Stimulated activated CD4-positive, alpha-beta T cell treated with anti-CD3 and anti-CD28 coated beads, TNF-alpha, amount 100 ng/mL, for 48 hours (primary cell): ENCODE measurements at places on chromosomes 5 and 9.
A peak's percentile ranks its signal among the peaks of the same experiment; 100 is the strongest.

DNA sequence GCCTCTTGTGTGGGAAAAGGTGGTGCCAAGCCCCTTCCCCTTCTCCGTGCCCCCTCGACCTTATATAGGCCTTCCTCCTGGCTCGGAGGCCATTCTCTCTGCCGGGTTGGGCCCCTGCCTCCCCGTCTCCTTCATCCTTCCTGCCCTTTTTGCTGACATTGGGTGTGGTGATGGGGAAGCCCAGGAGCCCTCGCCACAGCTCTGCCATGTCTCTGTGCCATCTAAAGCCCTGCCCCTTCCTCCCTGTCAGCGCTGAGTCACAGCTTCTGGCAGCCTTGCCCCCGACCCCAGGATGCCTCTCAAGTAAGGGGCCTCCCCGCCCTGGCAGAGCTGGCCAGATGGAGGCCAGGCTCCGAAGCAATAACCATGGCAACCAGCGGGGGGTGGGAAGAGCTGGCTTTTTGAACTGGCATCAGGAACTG lies 30.4 kb downstream of the JADE2 start:
- peak; percentile 86 for DNase-seq

- no peak for DNase-seq
Observed at GRCh38 chr5:107263387-107264018, 407.2 kb downstream of the EFNA5 start.

GRCh38 chr5:31124026-31124425 lies 69.5 kb upstream of the CDH6 start:
- no peak for DNase-seq

DNA sequence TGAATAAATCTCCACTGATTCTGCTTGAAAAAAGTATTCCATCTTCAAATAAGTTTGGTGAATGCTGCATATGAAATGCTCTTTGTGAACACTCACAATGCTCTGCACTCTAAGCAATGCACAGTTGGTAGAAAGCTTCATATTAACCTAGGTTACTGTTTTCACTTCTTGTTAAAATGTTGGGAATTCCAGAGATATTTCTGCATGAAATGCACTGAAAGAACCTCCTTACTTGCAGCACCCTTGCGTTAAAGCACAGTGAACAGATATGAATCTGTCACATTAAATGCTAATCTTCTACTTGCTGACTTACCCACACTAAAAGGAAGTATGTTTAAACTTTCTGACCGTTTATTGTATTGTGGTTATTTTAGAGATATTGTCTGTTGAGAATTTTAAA lies 584.1 kb upstream of the NUDT12 start:
- DNase-seq, result no peak

DNA sequence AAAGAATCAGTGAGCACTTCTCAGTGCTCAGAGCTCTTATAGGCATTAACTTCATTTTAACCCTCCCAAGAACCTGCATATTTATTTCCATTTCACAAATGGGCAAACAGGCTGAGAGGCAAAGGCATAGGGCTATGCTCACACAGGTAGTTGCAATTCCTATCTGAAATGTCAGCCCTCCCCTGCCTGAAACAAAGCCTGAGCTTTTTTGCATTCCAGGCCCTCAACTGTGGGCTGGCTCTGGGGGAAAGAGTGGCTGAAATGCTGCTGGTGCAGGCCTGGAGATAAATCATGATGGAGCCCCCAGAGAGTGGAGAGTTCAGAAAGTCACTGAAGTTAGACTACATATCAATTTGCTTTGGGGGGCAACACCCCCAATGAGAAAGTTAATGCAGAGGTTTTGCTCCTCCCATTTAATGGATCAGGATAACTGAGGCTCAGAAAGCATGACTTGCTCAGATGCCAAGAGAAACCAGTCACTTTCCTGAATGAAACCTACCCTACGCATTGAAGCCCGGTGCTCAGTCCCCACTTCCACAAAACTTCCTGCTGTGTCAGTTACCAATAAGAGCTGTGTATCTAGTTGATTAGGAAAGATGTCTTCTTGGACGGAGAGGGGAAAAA lies 5.6 kb downstream of the DRD1 start:
- DNase-seq, result no peak

- DNase-seq, result no peak
Observed at GRCh38 chr9:112361601-112362000, 18.3 kb upstream of the HSDL2 start.

- no peak for DNase-seq
Observed at GRCh38 chr9:123394291-123395235, 38.6 kb downstream of the CRB2 start.

DNA sequence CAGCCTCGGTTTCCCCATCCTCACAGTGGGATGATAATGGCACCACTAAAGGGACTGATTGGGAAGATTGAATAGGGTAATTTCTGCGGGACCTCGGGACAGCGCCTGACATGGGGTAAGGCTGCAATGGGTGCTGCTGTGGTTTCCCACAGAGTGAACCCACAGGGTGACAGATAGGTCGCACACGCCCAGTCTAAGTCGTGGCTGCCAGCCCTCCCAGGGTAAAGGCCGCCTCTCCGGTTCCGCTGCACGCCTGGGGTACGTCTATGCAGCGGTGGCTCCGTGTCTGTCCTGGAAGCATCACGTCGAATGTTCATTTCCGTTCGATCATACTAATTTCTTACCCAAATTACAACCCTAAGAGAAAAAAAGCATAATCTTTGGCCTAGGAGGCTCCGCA lies 631 bp downstream of the CFAP77 start:
- DNase-seq, result no peak
